ENCODE measurements at places on chromosomes 7 and 10.
A peak's percentile ranks its signal among the peaks of the same experiment; 100 is the strongest.

DNA sequence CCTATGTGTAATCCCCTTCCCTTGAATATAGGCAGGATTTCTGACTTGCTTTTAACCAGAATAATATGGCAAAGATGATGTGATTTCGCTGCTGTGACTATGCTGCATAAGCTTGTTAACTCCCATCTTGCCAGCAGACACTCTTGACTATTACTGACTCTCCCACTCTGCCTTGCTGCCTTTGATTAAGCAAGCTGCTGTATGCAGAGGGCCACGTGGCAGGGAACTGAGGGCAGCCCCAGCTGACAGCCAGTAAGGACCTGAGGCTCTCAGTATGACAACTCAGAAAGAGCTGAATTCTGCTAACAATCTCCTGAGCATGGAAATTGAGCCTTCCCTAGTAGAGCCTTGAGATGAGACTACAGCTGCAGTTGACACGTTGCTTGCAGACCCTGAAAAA, 279.4 kb upstream of the CACNA2D1 start:
- DNase-seq = peak; percentile 4

- DNase-seq = no peak
These were observed 62.4 kb upstream of the MKRN1 start for GRCh38 chr7:140541513-140542227.

- DNase-seq = peak; percentile 60
These were observed 235.0 kb upstream of the PLPP4 start for GRCh38 chr10:120221873-120222485.

GRCh38 chr7:47559306-47560220, 22.3 kb downstream of the TNS3 start:
- DNase-seq = no peak

GRCh38 chr10:50333872-50334271, 82.6 kb upstream of the ASAH2 start:
- no peak for DNase-seq

- no peak for DNase-seq
These were observed 61.9 kb downstream of the TES start for GRCh38 chr7:116271963-116272886.

DNA sequence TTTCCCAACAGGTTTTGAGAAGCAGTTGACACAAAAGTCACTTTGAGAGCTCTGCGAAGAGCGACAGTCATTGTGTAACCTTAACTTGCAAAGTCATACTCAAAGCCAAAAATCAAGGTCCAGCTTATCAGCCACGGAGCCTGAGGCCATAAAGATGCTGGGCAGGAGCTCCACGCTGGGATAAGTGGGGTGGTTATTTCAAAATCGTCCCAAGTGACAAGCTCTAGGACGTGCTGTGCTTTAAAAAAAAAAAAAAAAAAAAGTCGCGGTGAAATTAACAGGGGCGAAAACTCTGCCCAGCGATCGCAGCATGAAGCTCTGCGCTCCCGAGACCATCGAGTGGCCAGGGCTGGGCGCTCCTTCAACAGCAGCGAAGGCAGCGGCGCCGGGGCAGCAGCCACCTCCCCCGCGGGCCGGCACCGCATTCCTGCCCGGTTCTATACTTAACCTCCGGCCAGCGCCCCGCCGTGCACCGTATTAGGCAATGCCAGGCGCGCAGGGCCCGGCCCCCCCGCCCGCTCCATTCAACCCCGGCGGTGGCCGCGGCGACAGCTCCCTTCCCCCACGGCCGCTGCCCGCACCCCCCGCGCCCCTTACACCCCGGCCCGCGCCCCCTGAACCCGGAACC, 657 bp downstream of the HACD1 start:
- peak; percentile 19 for DNase-seq

DNA sequence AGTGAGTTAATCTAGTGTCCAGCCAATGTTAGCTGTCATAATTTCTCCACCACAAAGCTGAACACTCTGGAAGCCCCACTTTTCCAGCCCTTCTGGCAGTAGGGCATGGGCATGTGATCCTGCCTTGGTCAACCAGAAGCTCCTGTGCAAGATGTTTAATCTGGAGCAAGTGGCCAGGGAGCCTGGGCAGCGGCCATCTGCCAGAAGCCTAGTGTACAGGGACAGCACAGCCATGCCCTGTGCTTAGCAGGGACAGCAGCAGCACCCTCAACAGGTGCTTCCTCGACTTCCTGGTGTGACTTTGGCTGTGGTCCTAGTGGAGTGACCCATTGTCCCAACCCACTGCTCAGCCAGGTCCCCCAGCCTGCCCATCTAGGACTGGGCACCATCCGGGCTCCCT, 10.3 kb downstream of the RBP3 start:
- DNase-seq = no peak

- no peak for DNase-seq
These were observed 9.3 kb downstream of the KLHL7 start for GRCh38 chr7:23114896-23115295.

Data from inflammatory macrophage treated with lipopolysaccharide for 1 hour (primary cell).